Activated CD4-positive, alpha-beta T cell treated with anti-CD3 and anti-CD28 coated beads, Interleukin-2, Interleukin-4, amounts not matched to agents 100 ng/mL and 50 ng/mL, durations not matched to agents 16 hours and 8 hours (primary cell): ENCODE measurements at places on chromosomes 7 and 10.

DNA sequence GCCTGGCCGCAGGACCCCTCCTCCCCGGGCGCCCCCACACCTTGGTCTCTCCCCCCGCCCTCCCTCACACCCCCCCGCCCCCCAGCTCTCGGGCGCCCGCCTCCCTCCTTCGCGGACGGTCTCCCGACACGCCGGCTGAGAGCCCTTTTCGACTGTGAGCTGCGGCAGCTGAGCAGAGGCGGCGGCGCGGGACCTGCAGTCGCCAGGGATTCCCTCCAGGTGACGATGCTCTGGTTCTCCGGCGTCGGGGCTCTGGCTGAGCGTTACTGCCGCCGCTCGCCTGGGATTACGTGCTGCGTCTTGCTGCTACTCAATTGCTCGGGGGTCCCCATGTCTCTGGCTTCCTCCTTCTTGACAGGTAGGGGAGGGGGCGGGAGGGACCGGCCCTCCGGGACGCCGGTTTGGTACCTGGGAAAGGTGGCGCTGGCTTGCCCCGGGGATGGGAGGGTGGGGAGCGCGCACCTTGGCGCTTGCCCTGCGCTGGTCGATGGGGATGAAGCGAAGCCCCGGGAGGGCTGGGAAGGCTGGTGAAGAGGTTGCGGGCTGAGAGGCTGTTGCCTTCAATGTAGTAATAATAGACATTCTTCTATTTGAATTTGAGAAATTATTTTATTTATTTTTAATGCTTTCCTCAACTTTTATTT, at the start of gene BMPER:
TSS of gene BMPER (plus strand) at position 151 of the 644 bp plus-strand sequence. CDS start at position 226, 75 bp downstream.
- peak; percentile 2 for DNase-seq

- peak; percentile 40 for DNase-seq
Observed at GRCh38 chr10:14009371-14010100, 321.2 kb downstream of the FRMD4A start.

DNA sequence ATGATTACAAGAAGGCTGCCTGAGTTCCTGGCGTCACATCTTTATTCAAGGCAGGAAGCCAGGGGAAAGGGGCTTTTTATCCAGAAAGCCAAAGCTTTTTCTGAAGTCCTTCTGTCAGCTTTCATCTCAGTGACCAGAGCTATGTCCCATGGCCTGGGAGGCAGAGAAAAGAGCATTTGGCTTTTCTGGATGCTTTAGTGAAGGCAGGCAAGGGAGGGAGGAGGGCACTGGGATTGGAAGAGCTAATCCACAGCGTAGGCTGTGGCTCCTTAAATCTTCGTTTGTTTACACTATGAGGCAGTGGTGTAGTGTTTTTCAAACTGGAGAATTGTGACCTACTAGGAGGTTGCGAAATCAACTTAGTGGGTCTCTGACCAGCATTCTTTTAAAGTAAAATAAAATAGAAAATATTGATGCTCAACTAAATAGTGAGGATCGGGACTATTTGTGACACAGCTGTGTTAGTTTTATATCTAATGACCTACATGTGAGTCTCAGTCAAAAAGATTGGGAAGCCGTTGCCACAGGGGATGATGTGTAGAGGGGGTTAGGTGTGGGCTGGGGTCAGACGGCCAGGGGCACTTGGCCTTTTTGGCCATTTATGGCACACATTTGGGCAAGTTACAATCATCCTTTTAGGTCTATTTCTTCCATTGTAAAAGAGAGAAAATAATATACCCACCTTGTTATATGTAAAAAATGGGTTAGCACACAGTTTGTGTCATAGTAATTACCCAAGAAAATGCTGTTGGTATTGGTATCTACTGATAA, 14.1 kb downstream of the CRYGN start:
- DNase-seq = no peak

DNA sequence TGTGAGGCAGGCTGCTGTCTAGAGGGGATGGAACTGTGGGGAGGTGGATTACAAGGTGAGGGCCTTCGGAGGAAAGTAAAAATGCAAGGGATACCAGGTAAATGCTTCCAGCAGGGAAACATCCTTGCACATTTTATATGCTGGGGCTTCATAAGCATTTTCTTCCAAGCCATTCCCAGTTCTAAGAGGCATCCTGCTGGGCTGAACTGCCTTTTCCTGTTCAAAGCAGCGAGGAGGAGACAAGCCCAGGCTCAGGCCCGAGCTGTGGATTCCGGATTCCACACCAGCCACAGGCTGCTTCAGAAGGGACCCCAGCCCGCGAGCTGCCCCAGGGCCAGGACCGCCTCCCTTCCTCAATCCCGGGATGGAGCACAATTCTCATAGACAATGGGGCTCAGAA, 249.7 kb downstream of the TNS3 start:
- no peak for DNase-seq

DNA sequence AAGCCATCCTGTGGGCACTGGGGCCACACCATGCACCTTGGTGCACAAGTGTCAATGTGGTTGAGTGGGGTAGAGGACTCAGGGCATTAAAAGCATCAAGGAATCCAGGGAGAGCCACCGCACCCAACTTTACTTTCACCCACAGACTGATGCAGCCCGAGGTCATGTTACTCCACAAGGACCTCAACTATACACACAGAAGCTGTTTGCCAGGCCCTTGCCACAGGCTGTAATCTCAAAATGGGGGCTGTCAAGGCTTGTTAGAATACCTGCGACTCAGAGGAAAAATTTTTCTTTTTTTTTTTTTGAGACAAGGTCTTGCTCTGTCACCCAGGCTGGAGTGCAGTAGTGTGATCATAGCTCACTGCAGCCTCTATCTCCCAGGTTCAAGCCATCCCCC, 26.5 kb upstream of the KCTD7 start:
- no peak for DNase-seq

GRCh38 chr10:95767884-95768556, 12.1 kb downstream of the ENTPD1 start:
- DNase-seq = no peak

DNA sequence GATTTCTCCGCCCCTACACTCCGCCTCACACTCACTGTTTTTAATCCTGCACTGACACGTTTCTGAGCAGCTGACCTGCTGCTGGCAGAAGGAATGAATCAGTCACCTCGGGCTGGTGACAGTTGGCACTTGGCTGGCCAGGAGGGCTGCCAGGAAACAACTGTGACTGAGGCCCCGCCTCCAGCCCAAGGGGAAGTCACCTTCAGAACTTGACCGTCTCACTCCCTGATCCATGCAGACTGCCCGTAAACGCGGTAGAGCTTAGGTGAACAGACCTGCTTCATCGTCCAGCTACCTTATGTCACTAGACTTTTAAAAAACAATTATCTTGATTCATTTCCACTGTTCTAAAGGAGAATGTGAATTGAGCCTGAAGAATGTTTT, 107.5 kb downstream of the DOCK1 start:
- DNase-seq = no peak

- no peak for DNase-seq
Observed at GRCh38 chr10:67725567-67725966, 29.6 kb upstream of the CTNNA3 start.

- no peak for DNase-seq
Observed at GRCh38 chr7:108813251-108814014, 243.8 kb downstream of the DNAJB9 start.

GRCh38 chr10:80924063-80924952, 386.6 kb downstream of the SH2D4B start:
- DNase-seq = peak; percentile 9

DNA sequence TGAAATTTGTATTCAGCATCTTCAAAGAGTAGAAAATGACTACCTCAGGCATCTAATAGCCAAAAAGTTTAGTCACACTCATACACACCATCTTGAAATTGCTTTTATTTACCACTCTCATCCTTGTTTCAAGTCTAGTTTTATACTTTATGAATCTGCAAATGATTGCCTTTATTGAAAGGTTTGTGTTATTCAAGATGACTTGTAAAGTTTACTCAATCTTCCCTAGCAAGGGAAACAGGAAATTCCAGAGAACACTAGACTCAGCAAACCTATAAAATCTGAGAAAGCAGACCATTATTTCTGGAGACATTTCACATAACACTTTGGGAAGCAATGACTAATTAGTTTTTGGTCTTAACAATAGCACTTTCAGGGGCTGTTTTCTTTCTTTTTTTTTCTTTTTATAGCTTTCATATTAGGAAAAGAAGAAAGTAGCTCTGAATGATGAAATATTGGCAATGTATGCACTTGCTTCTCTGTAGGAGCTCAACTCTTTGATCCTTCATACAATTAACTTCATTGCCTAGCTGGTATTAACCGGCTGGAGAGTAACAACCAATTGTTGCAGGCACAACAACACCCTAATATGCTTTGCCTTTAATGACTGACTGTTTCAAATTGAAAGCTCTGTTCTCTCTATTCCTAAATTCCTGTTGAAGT, 68.9 kb upstream of the HDAC9 start:
- no peak for DNase-seq

DNA sequence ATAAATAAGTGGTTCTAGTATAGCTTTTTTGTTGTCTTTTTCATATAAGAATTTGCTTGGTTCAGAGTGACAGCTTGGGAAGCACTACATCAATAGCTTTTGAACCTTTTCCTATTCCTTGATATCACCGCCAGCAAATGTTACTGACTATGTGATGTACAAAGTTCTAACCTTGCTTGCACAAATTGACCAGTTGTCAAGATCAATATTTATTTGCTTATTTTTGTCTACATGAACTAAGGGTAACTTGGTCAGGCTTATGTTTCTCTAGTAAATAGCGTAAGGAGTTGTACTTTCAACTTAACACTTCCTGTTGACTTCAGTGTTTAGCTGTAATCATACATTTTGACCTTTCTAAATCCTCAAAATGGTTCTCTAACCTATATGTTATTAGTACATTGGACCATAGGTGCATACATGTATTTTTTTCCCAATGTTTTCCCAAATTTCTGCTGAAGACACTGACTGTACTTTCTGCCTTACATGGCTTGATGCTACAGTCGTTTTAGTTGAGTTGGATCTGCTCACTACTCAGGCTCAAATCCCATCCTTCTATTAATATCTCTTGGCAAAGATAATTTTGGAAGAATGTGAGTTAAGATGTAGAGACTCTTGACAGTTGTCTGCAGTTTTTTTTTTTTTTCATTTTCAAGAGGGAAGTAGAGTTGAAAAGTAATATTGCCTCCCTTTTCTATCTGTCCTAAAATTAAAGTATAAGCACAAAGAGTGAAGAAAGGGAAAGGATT, 239.1 kb upstream of the KAT6B start:
- no peak for DNase-seq

- DNase-seq = no peak
Observed at GRCh38 chr7:70492625-70493024, 639.3 kb upstream of the GALNT17 start.

DNA sequence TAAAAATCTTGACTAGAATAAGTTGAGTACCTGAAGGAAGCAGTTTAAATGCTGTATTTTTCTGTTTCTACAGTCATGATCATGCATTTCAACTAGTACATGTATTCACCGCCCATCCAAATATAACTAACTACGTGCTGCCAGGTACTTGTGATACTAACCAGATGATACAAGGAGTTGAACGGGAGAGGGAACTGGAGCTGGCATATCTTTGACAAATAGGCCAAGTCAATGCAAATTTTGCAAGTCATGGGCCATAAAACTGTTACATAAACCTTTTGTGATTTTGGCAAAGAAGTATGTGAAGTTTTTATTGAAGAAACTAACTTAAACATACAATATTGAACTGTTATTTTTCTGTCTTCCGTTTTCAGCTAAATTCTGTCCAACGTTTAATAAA, 14.5 kb downstream of the NUP42 start:
- no peak for DNase-seq

DNA sequence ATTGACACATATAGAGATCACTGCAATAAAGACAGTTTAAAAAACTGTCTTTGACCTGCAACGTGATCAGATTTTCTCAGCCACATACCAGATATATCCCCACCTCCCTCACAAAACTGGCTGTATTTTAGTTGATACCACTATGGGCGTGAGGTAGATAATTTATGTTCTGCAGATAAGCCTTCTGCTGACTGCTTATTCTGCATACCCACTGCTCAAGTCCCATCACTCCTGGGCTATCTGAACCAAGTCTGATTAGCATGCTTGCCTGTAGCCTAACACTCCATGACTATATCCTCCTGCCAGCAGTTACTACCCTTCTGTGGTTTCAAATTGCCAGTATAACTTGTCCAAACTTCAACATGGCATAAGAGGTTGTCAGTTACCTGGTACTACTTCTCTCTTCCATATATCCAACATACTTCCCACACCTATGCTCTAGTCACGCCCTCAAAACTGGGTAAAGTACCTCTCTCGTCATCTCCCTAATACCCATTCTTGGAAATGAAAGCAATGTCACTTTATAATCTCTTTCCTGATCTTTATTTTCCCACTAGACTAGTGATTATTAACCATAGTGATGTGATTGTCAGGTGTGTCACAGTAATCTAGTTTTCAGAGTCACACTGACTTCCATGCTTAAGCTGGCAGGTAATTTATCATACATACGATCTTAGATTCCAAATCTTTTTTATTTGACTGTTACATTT, 70.7 kb downstream of the MALSU1 start:
- DNase-seq = no peak

DNA sequence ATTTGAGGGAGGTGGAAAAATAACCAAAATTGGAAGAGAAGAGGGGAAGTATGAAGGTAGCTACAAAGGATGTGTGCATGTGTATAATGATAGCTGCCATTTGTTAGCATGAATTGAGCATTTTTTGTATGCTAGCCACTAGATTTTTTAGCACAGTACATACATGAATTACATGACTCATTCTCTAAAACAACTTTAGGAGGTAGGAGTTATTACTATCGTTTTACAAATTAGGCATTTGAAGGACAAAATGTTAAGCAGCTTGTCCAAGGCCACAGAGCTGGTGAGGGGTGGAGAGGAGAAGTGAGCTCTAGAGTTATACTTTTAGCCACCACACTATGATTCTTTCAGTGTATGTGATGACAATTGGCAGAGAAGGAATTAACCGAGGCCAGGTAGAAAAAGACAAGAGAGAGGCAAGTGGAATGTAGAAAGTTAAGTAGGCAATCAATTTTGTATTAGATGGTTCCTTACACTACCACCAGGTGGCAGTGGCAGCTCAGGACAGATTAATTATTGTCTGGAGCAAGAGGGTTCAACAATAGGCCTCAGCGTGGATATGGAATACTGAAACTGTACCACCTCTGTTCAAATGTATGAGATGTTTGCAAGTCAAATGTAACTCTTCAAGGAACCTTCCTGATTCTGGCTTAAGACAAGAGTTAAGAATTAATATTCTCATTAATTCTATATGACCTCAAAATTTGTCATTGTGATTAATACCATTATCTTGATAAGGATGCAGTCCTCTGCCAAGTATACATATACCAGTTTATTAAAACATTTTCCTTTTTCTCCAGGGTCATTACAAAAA, 128.0 kb downstream of the MBL2 start:
- peak; percentile 13 for DNase-seq

- DNase-seq = no peak
Observed at GRCh38 chr10:24897326-24897926, 55.0 kb downstream of the PRTFDC1 start.

GRCh38 chr10:34780818-34781380, 34.2 kb downstream of the PARD3 start:
- DNase-seq = no peak

DNA sequence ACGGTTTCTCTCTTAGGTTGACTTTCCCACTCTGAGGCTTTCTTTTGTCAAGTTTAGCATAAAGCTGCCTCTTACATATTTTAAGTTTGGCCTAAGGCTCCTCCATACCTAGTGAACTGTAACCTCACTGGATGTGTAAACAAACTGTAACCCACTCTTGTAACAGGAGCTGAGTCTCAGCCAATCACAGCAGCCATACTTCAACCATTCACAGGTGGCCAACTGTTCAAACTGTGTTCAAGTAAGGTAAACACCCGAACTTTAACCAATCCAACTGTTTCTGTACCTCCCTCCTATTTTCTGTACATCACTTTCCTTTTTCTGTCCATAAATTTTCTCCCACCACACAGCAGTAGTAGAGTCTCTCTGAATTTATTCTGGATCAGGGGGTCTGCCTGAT, 7.7 kb upstream of the NRBF2 start:
- no peak for DNase-seq
